A549 treated with ZK216348 at 1 μM for 4 hours (cell line): ENCODE measurements at places on chromosomes 16 and 17. TPM values are rescaled to one million over a fixed set of nuclear protein-coding genes. Genes with fewer than 3 reads are reported as not detected.

Gene MPP3
- total RNA-seq, result 11.5 to 19.4 TPM (median 16.2 TPM) in 5 replicates

Gene SOCS7
- 8.1 to 18.8 TPM (median 15.8 TPM) in 5 replicates for total RNA-seq

Gene MYH13
- total RNA-seq, result not detected in 5 replicates

Gene IGFALS
- not detected in 5 replicates for total RNA-seq

Gene KRTAP9-7
- not detected in 5 replicates for total RNA-seq

Gene SLC43A2
- total RNA-seq, result 2.7 to 7.2 TPM (median 6.3 TPM) in 5 replicates

Gene RASL10B
- total RNA-seq, result 0.12 to 0.15 TPM (median 0.14 TPM) in 4 of 5 replicates, not detected in the other

Gene EPOP
- total RNA-seq, result 10.9 to 15.5 TPM (median 13.1 TPM) in 5 replicates

Gene RRAD
- total RNA-seq, result 12.7 to 26.2 TPM (median 19.9 TPM) in 5 replicates

Gene TNRC6A
- 25.9 to 32.6 TPM (median 32.3 TPM) in 5 replicates for total RNA-seq

Gene CA7
- total RNA-seq, result not detected in 5 replicates

Gene TEKT3
- total RNA-seq, result 0.25 TPM in 1 of 5 replicates, not detected in the others

Gene MC1R
- 4.5 to 7.3 TPM (median 7.1 TPM) in 5 replicates for total RNA-seq

Gene RBFOX1
- total RNA-seq, result not detected in 5 replicates

Gene CA4
- total RNA-seq, result 0.24 TPM in 1 of 5 replicates, not detected in the others

Gene KLHL10
- total RNA-seq, result 0.07 to 0.19 TPM (median 0.14 TPM) in 3 of 5 replicates, not detected in the others

Gene DHX8
- total RNA-seq, result 38.7 to 46.6 TPM (median 42.8 TPM) in 5 replicates

Gene TMEM88
- 0.30 to 0.46 TPM (median 0.45 TPM) in 5 replicates for total RNA-seq

Gene SEZ6L2
- total RNA-seq, result 11.0 to 24.3 TPM (median 19.9 TPM) in 5 replicates

Gene TRAPPC1
- 313 to 386 TPM (median 328 TPM) in 5 replicates for total RNA-seq

Gene ADCY9
- 5.5 to 8.7 TPM (median 8.0 TPM) in 5 replicates for total RNA-seq

Gene SOST
- not detected in 5 replicates for total RNA-seq

Gene MSRB1
- 21.6 to 40.8 TPM (median 38.3 TPM) in 5 replicates for total RNA-seq

Gene NOXO1
- 0.24 to 0.63 TPM (median 0.34 TPM) in 4 of 5 replicates, not detected in the other for total RNA-seq

Gene CES5A
- total RNA-seq, result not detected in 5 replicates

Gene SLC6A4
- 0.08 TPM in 1 of 5 replicates, not detected in the others for total RNA-seq

Gene GCGR
- total RNA-seq, result 0.11 to 0.52 TPM (median 0.31 TPM) in 4 of 5 replicates, not detected in the other

Gene TBC1D3K
- total RNA-seq, result not detected in 5 replicates

Gene FNDC8
- 0.11 TPM in 1 of 5 replicates, not detected in the others for total RNA-seq

Gene MRTFB
- total RNA-seq, result 7.9 to 16.6 TPM (median 11.9 TPM) in 5 replicates

Gene HSD17B1
- 1.1 to 1.8 TPM (median 1.7 TPM) in 5 replicates for total RNA-seq

Gene TPSD1
- total RNA-seq, result not detected in 5 replicates

Gene MRPL38
- total RNA-seq, result 79.6 to 127 TPM (median 121 TPM) in 5 replicates

Gene PLD6
- total RNA-seq, result 6.5 to 8.2 TPM (median 7.3 TPM) in 5 replicates

Gene WNT9B
- total RNA-seq, result not detected in 5 replicates

Gene CD2BP2
- 61.1 to 68.0 TPM (median 65.1 TPM) in 5 replicates for total RNA-seq

Gene GPR179
- 0.01 to 0.05 TPM (median 0.04 TPM) in 3 of 5 replicates, not detected in the others for total RNA-seq

Gene TP53TG3B
- total RNA-seq, result 0.39 to 0.66 TPM (median 0.54 TPM) in 3 of 5 replicates, not detected in the others

Gene OTOP3
- not detected in 5 replicates for total RNA-seq

Gene ABCA6
- not detected in 5 replicates for total RNA-seq

Gene UBE2Z
- 118 to 139 TPM (median 126 TPM) in 5 replicates for total RNA-seq

Gene CES3
- 1.7 to 4.1 TPM (median 2.0 TPM) in 5 replicates for total RNA-seq

Gene ZPBP2
- not detected in 5 replicates for total RNA-seq

Gene NGFR
- total RNA-seq, result 0.18 to 1.1 TPM (median 0.92 TPM) in 5 replicates

Gene AURKB
- 144 to 164 TPM (median 152 TPM) in 5 replicates for total RNA-seq

Gene CHRNE
- total RNA-seq, result 0.06 to 0.22 TPM (median 0.09 TPM) in 3 of 5 replicates, not detected in the others

Gene KRT32
- total RNA-seq, result not detected in 5 replicates

Gene RAP1GAP2
- total RNA-seq, result 17.8 to 30.4 TPM (median 25.4 TPM) in 5 replicates

Gene PITPNC1
- total RNA-seq, result 17.6 to 23.0 TPM (median 20.4 TPM) in 5 replicates

Gene CACNG1
- 0.11 to 0.37 TPM in 2 of 5 replicates, not detected in the others for total RNA-seq

Gene ITGAX
- total RNA-seq, result 0.89 to 1.9 TPM (median 1.2 TPM) in 5 replicates

Gene PARD6A
- 1.2 to 2.6 TPM (median 1.8 TPM) in 5 replicates for total RNA-seq
